ENCODE measurements at places on chromosomes 2 and 18.

- no peak for DNase-seq
These were observed 59.6 kb downstream of the KCNF1 start for GRCh38 chr2:10971161-10971887.

GRCh38 chr2:1990724-1991123 lies 246.4 kb upstream of the PXDN start:
- no peak for DNase-seq

DNA sequence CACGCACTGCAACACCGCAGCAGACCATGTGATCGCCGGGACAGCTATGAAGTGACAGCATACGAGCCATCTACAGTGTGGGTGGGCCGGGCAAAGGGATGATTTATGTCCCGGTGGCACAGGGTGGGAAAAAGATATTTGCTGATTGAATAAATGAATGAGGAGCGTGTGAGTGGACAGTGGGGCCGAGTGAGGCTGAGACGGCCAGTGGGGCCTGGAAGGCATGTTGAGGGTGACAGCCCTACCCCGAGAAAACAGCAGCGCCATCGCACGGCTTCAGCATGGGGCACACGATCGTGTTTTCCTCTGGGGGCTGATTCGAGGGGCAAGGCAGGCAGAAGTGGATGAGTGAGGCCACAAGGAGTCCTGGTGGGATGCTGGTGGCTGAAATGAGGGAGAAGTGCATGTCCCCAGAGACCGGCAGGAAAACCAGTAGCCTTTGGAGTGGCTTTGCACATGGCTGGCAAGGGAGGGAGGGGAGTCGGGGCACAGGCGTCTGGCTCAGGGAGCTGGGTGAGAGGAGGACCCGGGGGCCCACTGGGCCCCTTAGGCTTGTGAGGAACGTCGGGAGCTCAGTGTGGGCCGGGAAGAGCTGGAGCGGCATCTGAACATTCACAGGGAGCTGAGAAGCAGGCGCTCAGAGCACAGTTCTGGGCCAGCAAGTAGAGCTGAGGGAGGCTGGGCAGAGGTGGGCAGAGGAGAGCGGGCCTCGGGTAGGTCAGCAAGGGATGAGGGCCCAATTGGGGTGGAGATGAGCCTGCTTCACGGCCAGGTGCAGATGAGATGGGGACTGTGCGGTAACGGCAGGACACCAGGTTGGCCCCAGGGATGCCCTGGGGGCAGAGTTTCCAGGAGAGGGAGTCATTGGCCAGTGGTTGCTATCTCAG lies 32.1 kb upstream of the MAL start:
- no peak for DNase-seq

DNA sequence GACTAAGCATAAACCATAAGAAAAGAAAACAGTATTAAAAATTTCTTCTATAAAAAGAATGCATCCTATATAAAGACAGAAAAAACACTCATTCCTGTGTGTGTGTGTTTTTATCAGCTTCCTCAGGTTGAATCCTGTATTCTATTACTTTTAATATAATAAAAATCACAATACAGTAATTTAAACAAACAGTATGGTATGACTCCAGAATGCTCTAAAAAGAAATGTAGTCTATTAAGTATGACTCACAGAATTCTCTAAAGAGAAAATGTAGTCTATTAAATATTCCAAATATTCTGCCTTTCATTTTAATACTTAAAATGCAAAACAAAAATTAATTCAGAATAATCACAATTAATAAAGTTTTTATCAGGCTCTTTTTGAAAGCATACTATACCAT lies 19.8 kb downstream of the CCDC88A start:
- DNase-seq: no peak

DNA sequence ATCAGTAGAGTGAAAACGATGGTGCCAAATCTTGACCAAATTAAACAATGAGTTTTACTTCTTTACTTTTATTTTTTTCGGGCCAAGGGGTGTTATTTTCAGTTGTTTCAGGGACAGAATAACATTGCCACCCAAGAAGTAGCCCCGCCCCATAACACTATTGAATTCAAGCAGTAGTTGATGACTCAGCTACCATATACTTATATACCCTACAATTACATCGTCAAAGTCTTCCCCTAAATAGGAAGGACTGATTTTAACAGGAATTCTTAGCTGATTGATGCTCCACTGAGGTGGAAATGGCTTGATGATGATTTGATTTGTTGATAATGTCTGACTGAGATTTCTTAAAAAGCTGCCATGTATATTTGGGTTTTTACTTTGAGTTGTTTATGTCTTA lies 24.7 kb downstream of the LYPD6B start:
- DNase-seq: no peak

DNA sequence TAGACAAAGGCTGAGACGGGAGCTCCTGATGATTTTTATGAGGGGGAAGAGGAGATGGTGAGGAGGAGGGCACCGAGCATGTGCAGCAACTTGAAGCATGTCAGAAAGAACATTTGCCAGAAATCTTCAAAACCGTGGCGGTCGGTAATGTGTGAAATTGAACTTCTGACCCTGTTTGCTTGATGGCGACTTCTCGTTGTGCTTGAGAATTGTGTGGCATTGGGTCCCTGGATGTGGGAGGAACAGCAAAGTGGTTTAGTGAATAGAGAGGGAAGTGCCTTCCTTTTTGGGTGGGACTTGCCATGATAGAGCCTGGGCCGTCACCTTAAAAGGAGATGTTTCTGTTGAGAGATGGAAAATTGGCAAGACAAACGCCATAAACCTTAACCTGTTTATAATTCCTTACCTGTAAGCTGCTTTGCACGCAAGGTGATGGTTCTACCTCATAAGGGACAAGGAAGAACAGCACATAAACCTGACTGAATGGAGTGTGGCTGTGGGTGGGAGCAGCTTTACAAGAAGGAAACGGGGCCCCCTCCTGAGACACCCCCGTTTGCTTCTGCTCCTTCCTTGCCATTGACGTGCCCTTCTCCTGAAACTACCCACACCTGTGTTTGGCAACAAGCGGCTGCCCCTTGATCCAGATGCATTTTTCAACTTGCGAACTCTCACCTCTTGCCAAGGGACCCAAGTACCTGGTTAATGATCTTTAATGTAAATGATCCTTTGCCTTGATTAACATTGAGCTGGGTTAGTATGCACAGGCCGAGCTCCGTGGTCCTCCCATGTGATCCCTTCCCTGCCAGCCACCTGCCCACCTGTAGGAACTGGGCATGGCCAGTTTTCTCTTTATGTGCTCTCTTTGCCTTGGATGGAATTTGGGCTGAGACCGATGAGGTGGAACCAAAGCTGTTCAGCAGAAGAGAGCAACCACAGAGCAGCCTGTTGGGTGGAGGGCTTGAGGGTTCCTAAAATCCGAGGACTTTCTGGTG lies 153.2 kb downstream of the NEDD4L start:
- DNase-seq: no peak

GRCh38 chr2:1868683-1869141 lies 124.4 kb upstream of the PXDN start:
- no peak for DNase-seq

DNA sequence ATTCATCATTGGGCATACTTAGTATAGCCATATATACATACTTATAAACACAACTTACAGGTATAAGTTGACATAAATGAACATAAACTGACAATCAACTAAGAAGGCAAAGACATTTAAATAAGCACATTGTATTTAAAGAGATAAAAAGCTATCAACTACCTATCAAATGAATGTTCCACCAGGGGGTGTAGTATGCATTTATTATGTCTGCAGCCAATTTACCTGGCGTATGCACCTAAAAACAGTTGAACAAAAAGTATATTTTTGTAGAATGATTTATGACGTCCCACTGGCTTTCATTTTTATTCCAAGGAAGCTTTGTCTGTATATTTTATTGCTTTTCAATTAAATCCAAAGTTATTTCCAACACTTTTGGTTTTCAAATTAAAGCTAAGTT lies 323.5 kb downstream of the AFF3 start:
- DNase-seq: no peak

- DNase-seq: peak; percentile 64
These were observed 22.7 kb downstream of the MPPE1 start for GRCh38 chr18:11885278-11885947.

DNA sequence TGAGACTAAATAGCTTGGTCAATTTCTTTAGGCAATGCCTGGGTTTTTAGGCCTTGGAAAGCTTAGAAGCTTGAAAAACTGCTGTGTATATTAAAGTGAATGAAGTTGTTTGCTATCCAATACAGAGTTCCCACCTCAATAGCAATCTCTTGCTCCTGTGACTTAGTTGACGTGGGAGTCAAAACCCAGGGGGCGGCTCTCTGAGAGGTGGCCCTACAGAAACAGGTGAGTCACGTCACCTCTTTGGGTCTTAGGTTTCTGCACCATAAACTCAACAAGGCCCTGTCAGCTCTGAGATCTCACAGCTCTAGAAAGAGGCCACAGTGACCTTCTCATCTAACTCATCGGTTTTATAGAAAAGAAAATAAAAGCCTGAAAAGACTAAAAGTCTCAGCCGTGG lies 79.6 kb downstream of the ADD2 start:
- DNase-seq: no peak

GRCh38 chr2:182951948-182952663 lies 85.7 kb upstream of the FRZB start:
- no peak for DNase-seq

DNA sequence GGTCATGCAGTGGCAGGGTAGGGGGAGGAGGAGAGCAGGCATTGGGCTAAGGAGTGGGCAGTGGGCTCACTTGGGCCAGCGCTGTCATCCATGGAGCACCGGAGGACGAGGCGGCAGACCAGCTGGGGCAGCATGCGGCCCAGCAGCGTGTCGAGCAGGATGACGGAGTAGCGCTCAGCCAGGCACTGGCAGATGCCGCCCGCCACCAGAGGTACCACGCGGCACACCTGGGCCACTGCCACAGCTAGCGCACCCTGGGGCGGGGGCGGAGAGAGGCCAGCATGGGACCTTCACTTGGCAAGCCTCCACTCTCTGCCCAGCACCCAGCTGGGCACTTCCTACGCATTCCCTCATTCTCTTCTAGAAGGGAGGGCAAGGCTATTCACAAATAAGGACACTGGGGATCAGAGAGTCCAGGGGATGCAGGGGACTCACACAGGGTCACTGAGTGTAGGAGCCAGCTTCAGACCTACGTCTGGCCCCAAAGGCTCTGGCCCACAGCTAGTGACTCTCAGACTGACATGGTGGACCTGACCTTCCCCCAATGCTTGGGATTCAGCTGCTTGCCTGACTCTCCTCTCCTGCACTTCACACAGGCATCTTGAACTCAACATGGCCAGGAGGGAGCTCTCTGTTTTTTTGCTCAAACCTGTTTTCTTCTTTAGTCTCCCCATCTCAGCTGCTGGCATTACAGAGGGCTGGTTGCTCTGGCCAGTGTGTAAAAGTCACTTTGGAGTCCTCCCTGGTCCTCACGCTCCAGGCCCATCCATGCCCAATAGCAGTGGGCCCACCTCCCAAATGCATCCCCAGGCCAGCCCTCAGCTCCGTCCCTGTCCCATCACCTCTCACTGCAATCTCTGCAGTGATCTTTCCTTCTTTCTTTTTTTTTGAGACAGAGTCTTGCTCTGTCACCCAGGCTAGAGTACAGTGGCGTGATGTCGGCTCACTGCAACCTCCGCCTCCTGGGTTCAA lies 4.1 kb downstream of the SFTPB start:
- peak; percentile 4 for DNase-seq

DNA sequence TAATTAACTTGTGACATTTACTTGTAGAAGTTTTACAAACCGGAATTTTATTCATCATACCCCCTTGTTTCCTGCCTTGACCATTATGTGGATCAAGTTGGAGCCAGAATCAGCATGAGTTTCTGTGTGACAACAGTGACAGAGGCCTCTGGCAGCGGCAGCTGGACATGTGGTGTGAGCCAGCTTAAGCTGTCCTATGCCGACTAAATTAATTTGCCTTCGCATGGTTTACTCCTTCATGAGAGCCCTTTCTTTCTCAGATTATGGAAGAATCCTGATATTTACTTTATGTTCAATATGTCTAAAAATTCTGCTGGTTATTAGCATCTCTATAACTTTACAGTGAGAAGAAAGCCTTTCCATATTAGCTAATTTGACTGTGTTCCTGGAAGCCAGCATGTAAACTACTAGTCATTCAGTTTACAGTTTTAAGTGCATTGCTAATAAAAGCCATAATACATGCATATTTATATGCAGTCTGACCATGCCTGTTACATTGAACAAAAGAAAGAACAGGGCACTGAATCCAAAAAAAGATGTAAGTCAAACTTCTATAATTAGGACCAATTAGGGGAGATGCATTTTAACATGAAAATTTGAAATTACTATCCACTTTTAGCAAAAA lies 495.8 kb upstream of the ACVR2A start:
- DNase-seq: no peak
